ENCODE measurements at places on chromosomes 11 and 22. TPM values are rescaled to one million over a fixed set of nuclear protein-coding genes. Genes with fewer than 3 reads are reported as not detected.

GRCh38 chr22:36073476-36073875, 44.9 kb upstream of the RBFOX2 start:
- no peak for DNase-seq

DNA sequence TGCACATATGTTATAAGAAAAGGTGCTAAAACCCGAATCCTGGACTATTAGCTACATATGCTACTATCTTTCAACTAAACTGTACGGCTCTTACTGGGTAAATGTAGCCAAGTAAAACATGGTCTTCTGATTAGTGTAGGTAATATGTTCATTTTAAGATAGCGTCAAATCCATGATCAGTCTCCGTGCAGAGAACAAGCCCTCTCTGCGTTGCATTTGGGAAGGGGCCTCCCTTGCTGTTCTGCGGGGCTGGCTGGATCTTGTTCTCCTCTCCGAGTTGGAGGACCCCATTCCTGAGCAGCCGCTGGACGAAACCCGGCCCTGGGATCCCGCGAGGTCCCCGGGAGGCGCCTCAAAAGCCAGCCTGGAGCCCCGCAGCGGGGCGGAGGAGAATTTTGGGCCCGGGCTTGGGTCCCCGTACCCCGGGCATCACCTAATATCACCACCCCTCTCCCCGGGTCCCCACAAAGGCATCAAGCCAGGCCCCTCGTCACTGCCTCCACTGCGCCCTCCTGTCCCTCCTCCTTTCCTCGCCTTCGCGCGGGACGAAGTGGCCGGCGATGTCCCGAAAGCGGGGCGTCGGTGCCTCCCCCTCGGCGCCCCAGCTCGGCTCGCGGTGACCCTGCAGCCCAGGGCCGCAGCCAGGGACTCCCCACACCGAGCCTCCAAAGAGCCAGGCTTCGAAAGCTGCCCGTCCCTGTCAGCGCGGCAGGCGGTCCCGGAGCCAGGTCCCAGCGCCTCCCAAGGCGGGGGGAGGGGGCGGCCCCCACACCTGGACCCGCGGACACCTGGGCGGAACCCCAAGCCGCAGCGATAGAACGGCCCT, 54.5 kb upstream of the FBXO3 start:
- DNase-seq: no peak

DNA sequence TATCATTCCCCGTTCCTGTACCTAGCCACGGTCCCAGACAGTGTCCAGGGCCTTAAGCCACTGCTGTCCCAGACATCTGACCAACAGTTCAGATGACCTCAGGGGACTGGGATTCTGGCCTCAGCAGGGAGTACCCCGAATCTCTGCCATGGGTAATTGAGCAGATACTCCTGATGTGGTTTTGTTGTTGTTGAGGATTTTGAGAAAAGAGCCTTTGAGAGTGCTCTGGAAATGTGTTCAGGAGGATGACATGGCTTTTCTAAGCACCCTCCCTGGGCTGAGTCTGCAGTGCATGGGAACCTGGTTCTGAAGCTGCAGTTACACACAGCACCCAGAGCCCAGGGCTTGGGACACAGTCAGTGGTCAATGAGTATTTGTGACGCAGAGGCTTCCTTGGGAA, 30.4 kb downstream of the ADAMTS15 start:
- no peak for DNase-seq

- peak; percentile 90 for DNase-seq
These were observed at the start of gene TCIRG1 for GRCh38 chr11:68038718-68039525. Gene TCIRG1, plus strand, starts transcription at chr11:68039025. Its CDS starts 2,247 bp downstream, at chr11:68041272.

GRCh38 chr11:87431392-87431791, 393.7 kb downstream of the TMEM135 start:
- DNase-seq: peak; percentile 58

LRFN4 gene
- total RNA-seq: 7.4 TPM

PAX6 gene
- total RNA-seq: not detected

CFAP300 gene
- not detected for total RNA-seq

Measured in psoas muscle (tissue), 8 donors.